WTC11 (cell line): ENCODE measurements at places on chromosomes 16 and 17. TPM values are rescaled to one million over a fixed set of nuclear protein-coding genes. Genes with fewer than 3 reads are reported as not detected.

Gene CBX8
- total RNA-seq: 1.8 to 2.1 TPM (median 2.0 TPM) in 3 replicates

Gene EFNB3
- total RNA-seq: 14.3 to 14.7 TPM (median 14.5 TPM) in 3 replicates

Gene ZNF205
- 17.7 to 22.7 TPM (median 21.3 TPM) in 3 replicates for total RNA-seq

GRCh38 chr17:21157586-21158370 is 31.0 kb downstream of the DHRS7B start:
- H3K36me3 ChIP-seq: peaks cover 10% of the 10 kb centered on the region
- no peak overlapping the region for H3K27ac ChIP-seq
- H3K27me3 ChIP-seq: peaks cover 1% of the 10 kb centered on the region; the same call in 1 of the 2 replicates
- DNase-seq: no peak
- no peaks in the 10 kb centered on the region for H3K4me1 ChIP-seq
- no peak overlapping the region for H3K4me3 ChIP-seq

Gene KRTAP4-9
- total RNA-seq: not detected in 3 replicates
